ENCODE measurements at places on chromosomes 12 and 14.
A peak's percentile ranks its signal among the peaks of the same experiment; 100 is the strongest.

DNA sequence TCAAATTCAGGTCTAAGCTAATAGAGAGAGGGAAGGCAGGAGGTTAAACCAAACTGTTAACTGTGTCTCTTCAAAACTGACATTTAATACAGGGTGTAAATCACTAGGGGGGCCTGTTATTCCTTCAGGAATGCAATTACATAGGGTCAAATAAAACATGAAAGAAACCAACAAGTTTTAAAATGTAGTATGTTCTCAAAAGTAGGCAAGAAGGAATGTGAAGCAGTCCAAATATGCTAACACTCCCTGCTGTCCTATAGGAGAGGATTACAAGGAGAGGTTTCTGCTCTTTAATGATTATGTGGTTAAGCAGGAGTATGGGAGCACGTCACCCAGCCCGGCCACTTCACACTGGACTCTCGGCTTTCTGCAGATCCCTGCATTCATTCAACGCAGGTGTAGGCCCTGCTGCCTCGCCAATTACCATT, 42.5 kb upstream of the BMP4 start:
- no peak for DNase-seq

GRCh38 chr14:97458661-97459579, 661.7 kb downstream of the VRK1 start:
- peak; percentile 53 for DNase-seq

DNA sequence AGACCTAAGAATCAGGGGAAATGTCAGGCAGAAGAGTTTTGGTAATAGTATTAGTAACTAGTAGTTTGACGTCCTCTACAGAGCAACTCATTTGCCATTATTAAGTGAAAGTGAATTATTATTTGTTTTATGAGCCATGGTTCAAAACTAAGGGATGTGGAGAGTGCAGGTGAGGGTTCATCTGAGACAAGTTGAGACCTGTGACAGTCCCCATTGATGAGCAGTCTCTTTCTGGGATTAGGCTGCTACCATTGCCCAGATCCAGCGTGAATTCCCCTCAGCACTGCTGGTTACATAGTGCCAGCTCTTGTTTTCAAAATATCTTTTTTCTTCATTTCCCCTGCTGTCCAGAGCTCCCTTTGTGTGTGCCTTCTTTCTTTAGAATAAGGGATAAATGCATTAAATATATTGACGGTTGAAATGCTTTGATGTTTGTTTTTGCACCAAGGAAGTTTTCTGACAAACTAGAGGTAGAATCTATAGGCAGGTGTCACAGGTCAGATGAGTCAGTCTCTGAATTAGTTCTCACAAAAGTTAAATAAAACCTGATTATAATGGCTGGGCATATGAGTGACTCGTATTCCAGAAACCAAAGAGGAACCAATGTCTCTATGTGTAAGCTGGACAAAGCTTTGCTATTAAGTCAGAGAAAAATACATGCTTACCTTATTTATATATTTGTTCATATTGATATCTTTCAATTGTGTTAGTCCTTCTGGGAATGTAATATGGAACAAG, 381.4 kb downstream of the TMEM117 start:
- no peak for DNase-seq

DNA sequence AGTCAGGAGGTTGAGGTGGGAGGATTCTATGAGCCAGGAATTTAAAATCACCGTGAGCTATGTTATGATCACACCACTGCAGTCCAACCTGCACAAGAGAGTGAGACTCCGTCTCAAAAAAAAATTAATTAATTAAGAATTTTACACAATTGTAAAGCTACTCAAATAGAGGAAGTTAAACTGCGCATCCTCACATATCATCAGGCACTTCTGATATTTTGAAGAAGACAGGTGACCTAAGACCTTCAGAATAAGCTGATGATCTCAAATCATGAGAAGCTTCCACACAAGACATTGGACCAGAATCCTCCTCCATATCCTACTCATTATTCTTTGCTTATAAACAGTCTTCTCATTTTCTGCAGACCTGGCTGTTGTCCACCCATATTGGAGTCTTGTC, 800.9 kb downstream of the TMEM121 start:
- DNase-seq, result no peak

DNA sequence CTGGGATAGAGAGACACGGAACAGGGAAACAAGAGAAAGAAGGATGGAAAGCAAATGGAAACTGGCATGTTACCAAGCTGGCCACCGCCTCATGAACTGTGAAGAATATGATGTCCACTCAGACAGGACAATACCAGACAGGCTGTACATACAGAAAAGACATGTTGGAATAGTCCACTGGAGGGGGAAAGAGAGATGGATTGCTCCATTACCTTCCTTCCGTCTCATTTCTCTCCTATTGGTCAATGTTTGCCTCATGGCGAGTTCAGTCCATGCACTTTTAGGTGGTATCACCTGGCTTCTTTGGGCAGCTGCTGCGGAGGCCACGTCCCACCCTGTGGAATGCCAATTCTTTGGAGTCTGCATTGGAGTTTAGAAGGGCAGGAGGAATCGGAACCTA, 166.4 kb downstream of the AEBP2 start:
- DNase-seq, result no peak

Measured in T-helper 2 cell (primary cell).